ENCODE measurements at places on chromosomes 5 and 9.

GRCh38 chr5:142716963-142717362 is 31.1 kb upstream of the FGF1 start:
- DNase-seq: peak; percentile 48

- DNase-seq: no peak
Observed at GRCh38 chr9:106918825-106919509, 56.0 kb downstream of the ZNF462 start.

DNA sequence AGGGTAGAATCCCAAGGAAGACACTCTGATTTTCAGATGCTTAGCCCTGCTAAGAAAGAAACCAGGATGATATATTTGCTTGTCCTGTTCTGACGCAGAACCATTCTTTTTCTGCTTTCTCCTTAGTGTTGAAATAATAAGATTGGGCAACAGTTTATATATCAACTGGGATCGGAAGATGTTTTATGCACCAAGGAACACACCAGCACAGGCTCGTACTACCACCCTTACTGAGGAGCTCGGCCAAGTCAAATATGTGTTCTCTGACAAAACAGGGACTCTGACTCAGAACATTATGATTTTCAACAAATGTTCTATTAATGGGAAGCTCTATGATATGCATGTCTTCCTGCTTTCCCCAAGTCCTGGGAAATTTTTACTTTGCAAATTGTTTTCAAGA is 19.0 kb upstream of the RUSC2 start:
- no peak for DNase-seq

GRCh38 chr9:12681620-12682019 is 11.6 kb upstream of the TYRP1 start:
- no peak for DNase-seq

GRCh38 chr5:1272201-1272600 is 22.7 kb downstream of the TERT start:
- no peak for DNase-seq

- DNase-seq: no peak
Observed at GRCh38 chr5:92963800-92964199, 617.2 kb downstream of the NR2F1-AS1 start.

DNA sequence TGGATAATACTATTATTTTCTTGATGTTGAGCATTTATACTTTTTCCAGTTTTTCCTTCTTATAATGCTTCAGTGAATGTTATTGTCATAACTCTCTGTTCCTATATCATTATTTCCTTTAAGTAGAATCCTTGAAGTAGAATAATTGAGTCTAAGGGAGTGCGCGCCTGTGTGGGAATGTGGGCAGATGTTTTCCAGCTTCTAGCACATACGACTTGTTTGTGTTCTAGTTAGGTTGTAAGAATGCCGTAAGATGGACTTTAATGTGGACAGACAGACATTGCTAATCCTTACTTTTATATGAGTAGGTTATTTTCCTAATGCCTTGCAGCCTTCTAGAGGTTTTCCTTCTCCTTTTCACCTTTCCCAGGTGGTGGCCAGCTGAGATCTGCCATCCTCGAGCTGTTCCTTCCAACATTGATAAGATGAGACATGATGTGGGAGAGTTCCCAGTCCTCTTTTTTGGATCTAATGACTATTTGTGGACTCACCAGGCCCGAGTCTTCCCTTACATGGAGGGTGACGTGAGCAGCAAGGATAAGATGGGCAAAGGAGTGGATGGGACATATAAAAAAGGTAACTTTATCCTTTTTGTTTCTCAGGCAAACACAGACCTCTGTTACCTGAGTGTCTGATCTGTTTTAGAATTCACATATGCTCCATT is 34.2 kb downstream of the RAB24 start:
- DNase-seq: no peak
